ENCODE measurements at places on chromosomes 5 and 9. TPM values are rescaled to one million over a fixed set of nuclear protein-coding genes. Genes with fewer than 3 reads are reported as not detected.

Gene SLC22A4
- total RNA-seq = 1.5 TPM

Gene SCGB3A1
- total RNA-seq = not detected

Gene SHISAL2B
- not detected for total RNA-seq

Gene FOXD4L4
- total RNA-seq = not detected

Gene G3BP1
- 67.2 TPM for total RNA-seq

Gene ANKDD1B
- total RNA-seq = 1.1 TPM

Gene CDKN2A
- total RNA-seq = 41.4 TPM

Gene DPP7
- 106 TPM for total RNA-seq

Gene TUBB4B
- total RNA-seq = 248 TPM

Gene TAF1L
- total RNA-seq = not detected

Gene KIF4B
- total RNA-seq = not detected

Gene ZNF366
- total RNA-seq = not detected

Gene NMUR2
- total RNA-seq = not detected

Gene PDE4D
- 9.7 TPM for total RNA-seq

Gene ARHGEF39
- total RNA-seq = 1.5 TPM

Gene GMCL2
- not detected for total RNA-seq

Gene CSNK1A1
- total RNA-seq = 284 TPM

Gene ZBED3
- 1.6 TPM for total RNA-seq

Gene CNTNAP3
- 2.8 TPM for total RNA-seq

Gene DHFR
- total RNA-seq = 10.0 TPM

Gene CDC20B
- not detected for total RNA-seq

Gene SEMA6A
- 1.4 TPM for total RNA-seq

Gene SPINK5
- total RNA-seq = not detected

Gene GNA14
- total RNA-seq = 0.09 TPM

Gene SPEF2
- 1.8 TPM for total RNA-seq

Gene MCTP1
- 1.7 TPM for total RNA-seq

Gene NR4A3
- total RNA-seq = 0.26 TPM

Gene OR1Q1
- not detected for total RNA-seq

Gene FAM163B
- 3.5 TPM for total RNA-seq

Gene SLC6A3
- total RNA-seq = not detected

Measured in pericardium fibroblast (primary cell).